ENCODE measurements at places on chromosomes 16 and 17.

DNA sequence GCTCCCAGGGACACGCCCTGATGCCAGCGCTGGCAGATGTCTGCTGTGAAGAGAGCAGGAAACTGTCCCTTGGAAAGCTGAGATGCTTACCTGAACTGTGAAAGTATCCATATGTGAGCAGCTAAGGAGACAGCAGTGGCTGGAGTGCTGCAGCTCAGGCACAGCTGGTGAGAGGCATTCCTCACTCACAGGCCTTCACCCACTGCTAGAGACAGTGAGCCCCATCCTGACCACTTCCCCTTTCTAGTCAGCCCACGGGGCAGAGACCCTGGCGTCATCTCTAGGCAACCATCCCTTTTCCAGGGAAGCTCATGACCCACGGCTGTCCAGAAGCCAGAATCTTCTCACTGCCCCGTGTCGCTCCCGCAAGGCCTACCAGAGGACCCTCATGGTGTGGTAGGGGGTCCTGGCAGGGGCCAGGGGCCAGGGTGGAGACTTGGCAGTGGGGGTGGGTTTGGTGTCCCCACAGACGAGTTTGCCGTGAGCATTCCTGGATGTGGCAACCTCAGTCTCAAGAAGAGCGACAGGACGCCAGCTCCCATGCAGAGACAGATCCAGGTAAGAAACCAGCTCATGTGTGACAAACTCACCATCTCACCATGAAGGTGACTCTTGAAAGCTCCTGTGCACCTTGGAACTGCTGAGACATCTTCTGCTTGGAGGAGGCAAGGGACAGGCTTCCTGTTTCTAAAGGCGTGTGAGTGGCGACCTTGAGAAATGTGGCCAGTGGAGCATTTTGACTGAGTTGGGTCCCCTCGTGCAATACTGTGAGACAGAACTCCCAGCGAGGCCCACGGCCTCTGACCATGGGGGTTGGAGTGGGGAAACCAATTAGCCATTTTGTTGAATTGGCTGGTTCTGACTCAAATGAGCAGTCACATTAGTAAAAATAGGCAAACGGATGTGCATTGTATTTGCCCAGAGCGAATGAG is at the start of gene SCIMP:
SCIMP (minus strand) TSS at position 216 of the 932 bp plus-strand sequence; CDS start at position 111, 105 bp downstream.
- no peak for DNase-seq

DNA sequence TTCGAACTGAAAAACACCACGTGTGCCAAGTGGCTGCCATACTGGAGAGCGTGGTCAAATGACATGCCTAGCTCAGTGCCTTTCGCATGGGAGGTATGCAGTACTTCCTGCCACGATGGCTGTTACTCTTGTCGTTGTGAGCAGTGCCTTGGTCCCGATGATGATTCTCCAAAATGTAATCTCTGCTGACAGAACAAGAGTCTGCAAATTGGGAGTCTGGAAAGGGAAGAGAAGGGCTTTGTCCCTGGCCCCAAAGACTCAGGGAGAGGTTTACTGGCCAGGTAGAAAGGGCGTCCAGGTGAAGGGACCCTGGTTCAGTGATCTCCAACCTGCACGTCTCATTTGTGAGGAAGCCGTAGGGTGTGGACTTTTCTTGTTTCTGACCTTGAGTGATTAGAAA is 336.6 kb downstream of the WWOX start:
- DNase-seq, result no peak

DNA sequence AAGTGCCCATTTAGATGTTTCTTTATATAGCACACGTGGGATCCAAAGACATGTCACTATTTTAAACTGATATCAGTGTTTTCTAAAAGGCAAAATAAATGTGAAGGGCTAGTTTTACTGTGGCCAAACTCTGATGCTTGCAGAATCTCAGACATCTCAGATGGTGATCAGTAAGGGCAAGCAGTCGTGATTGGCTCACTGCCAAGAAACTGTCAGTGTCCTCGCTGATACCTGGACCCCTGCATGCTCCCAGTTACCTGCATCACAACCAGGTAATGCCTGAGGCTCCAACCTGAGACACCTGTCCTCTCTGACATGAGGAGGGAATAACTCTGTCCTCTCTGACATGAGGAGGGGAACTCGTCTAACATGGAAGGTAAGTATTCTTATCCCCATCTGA is 114.0 kb downstream of the SPECC1 start:
- no peak for DNase-seq

DNA sequence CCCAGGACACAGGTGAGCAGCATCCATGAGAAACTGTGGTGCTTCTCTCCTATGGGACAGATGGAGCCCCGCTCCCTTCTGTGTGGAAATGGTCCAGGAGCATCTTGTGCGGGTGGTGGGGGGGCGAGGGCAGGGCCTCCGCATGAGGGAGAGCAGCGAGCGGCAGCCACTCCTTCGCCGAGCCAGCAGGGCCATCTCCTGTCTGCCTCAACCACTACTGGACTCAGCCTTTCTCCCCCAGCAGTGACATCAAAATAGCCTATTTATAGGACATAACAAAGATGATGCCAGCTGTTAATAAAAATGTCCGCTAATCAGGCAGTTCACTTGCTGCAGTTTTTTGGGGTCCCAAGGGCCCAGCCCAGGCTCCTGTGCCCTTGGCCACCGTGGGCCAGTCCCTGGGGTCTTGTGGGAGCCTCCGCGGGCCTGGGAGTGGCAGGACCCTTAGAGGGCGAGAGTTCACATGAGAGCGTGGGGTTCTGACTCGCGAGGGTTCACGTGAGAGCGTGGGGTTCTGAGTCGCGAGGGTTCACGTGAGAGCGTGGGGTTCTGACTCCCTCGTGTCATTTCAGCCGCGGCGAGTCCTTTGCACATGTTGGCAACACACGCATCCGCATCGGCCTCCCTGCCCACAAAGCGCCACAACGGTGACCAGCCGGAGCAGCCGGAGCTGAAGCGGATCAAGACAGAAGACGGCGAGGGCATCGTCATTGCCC is 47.4 kb downstream of the WDR45B start:
- no peak for DNase-seq

DNA sequence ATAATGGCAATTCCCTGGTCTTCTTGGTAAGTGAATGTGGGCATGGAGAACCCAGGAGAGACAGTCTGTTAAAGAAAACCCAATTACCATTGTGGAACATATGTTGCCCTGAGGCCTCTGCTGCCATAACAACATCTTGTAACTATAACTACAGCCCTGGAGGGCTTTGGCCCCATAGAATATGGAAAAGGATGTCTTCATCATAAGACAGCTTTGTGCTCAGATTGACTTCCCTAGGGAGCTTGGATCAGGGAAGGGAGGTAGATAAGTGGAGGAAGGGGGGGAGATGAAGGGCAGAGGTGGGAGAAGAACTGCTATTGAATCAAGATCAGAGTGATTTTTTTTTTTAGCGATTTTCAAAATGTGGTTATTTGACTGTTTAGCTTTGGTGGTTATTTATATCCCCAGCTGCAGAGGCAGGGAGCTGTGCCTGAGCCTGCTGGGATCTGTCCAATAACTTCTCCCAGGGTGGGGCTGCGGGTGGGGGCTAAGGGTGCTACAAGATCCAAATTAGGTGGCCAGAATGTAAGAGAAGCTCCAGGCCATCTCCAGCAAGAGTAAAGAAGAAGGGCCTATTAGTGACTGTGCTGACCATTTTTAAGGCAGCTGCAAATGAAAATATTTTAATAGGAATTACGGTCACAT is 5.3 kb upstream of the KAT7 start:
- no peak for DNase-seq

DNA sequence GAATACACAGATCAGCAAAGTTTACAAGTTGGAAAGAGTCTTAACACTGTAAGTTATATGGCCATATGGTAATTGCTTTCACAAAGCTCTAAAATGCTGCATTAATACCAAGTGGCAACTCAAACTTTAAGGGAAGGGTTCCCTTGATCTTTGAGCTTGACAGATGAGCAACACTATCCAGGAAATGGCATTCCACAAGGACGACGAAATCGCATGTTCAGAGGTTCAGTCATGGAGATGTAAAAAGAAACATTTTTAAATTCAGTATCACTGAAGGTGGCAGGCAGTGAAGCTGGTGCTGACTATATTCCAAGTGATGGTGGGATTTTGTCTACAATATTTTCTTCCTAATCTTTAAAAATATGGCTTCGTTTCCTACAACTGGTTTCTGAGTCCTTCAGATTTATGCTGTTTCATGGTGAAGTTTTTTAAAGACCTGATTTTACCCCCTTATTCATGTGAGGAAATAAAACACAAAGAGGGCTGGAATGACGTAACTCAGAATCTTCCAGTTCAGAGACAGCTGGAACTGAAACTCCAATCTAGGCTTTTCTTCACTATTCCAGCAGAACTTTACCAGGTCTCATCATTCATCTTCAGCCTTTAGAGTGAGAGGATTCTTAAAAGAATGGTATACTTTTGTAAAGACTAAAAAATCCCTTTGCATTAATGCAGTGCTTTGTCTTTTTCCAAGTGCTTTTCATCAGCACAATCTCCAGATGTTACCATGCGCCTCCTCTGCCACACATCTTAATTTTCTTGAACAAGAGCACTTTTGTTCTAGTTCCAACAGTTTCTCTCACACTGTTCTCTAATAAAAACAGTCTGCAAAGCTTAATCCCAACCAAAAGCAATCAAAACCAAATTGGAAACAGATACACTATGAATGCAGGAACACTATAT is 20.2 kb downstream of the CHCT1 start:
- no peak for DNase-seq

GRCh38 chr17:4529533-4530152 is 25.5 kb downstream of the MYBBP1A start:
- no peak for DNase-seq

DNA sequence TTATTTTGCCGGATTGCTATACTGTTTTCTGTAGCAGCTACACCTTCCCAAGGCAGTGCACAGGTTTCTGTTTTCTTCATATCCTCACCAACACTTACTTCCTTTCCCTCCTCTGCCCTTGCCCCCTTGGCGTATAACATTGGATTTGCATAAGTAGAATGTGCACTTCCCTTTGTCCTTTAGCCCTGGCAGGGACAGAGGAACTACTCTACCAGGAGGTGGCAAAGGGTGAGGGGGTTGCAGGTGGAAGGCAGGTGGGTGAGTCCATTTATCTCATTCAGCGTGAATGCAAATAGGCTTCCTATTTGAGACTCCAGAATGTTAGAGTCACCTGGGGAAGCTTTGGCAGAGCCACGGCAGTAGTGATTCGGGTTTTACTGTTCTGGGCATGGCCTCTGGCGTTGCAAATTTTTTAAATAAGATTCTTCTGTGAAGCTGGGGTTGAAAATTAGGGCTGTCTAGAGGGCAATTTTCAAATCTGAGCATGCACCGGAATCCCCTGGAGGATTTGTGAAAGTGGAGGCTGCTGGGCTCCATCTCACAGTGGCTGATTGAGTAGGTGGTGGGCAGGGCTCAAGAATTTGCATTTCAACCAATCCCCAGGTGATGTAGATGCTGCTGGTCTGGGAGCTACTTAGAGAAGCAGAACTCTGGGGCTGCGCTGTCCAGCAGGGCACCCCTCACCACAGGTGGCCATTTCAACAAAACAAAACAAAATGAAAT is 84.7 kb downstream of the PLCG2 start:
- no peak for DNase-seq

- no peak for DNase-seq
These were observed 9.2 kb downstream of the PRPSAP2 start for GRCh38 chr17:18866866-18867813.

- DNase-seq, result no peak
These were observed 11.6 kb downstream of the TEKT5 start for GRCh38 chr16:10683170-10683569.

- DNase-seq, result no peak
These were observed 41.0 kb downstream of the STAT3 start for GRCh38 chr17:42347198-42347597.

GRCh38 chr17:27206447-27206846 is 87.5 kb upstream of the WSB1 start:
- no peak for DNase-seq

DNA sequence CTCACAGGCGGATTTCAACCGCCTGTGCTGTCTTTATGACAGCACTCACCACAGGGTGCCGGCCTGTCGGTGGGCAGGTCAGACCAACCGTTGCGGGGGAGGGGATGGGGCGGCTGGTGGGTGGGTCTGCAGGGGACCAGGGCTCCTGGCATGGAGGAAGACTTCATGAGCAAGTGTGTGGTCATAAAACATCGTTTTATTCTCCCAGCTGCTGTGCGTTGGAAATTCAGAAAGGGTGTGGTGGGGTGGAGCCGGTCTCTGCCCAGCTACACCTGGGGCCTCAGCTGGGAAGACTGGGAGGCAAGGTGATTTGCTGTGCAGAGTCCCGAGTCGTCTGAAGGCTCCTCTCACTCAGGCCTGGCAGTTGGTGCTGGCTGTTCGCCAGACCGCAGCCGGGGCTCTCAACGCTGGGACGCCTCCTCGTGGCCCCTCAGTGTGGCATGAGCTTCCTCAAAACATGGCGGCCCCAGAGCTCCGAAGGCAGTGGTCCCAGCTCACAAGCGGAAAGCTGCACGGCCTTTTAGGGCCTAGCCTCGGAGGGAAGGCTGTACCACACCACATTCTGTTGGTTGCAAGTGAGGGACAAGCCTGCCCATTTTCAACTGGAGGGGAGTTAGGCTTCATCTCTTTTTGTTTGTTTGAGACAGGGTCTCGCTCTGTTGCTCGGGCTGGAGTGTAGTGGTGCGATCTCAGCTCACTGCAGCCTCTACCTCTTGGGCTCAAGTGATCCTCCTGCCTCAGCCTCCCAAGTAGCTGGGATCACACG is 45.8 kb upstream of the GSE1 start:
- DNase-seq, result no peak

DNA sequence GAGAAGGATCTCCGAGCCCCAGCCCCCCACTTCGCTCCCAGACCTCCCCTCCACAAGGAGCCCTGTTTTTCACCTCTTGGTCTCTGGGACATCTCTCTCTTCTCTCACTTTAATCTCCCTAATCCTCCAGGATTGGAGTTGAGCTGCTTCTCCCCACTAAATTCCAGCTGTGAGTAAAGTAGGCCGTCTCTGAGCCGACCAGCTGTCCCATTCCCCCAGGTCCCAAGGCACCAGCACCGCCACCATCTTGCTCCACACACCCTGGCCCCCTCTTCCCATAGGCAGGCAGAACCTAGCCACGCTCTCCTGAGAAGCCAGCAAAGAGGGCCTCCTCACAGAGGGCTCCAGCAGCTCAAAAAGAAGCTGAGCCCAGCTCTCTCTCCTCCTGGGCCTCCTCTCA is 878 bp downstream of the DLG4 start:
- no peak for DNase-seq

DNA sequence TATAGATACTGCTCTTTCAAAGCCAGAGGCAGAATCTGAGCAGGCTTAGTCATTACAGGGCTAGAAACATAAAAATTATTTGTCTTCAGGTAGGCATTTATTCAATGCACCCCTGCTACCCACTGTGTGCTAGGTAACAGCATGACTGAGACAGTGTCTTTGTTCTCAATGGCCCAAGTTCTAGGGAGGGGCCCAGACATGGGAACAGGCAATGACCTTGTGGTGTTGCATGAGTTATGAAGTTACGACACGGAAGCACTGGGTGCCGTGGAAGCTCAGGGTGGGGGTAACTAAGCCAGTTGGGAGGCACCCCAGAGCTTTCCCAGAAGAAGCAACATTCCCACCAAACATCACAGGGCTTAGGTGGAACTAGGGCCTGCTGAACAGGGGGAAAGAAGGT is 87.0 kb downstream of the CPPED1 start:
- DNase-seq, result no peak

GRCh38 chr17:56291226-56291805 is 138.0 kb downstream of the ANKFN1 start:
- no peak for DNase-seq

GRCh38 chr17:52178012-52178411 is 19.5 kb upstream of the CA10 start:
- no peak for DNase-seq
